ENCODE measurements at places on chromosomes 7 and 10. TPM values are rescaled to one million over a fixed set of nuclear protein-coding genes. Genes with fewer than 3 reads are reported as not detected.

DNA sequence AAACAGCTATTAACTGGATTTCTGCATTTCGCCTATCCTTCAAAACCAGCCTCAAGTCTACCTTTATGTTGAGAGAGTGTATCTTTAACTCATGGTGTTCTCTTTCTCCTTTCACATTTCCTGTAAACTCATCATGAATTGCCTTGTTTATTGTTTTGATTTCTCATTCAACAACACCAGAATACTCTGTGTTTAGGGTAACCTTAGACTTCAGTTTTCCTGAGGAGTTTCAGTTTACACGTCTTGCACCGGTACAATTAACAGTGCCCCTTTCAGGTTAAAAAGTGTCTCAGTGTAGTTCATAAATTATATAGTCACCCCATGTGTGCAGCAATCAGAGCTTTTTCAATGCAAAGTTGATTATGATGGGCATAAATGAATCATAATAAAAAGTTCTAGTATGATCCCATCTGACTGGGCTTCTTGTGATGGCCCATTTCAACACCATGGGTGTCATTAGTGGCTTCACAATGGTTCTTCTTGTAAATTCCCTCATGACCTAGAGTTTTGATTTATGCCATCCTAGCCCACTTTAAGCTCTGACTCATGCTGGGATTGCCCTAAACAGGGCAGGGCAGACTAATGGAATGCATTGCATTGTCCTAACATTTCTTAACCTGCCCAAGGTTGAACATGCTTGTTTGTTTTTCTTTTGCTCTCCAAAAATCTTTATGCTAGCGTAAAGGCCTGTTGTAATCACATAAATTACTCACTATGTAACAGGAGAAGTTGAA is 22.0 kb downstream of the ITGB8 start:
- peaks cover 66% of the 10 kb centered on the region for H3K4me1 ChIP-seq
- H3K27ac ChIP-seq = peak overlapping the region; percentile 75
- no peaks in the 10 kb centered on the region for H3K27me3 ChIP-seq
- H3K36me3 ChIP-seq = no peaks in the 10 kb centered on the region
- no peak for DNase-seq

- peaks cover 55% of the 10 kb centered on the region for H3K4me1 ChIP-seq
- H3K36me3 ChIP-seq = no peaks in the 10 kb centered on the region
- no peak overlapping the region for H3K4me3 ChIP-seq
- no peak for DNase-seq
- no peaks in the 10 kb centered on the region for H3K27me3 ChIP-seq
These were observed 66.9 kb downstream of the EGFR start for GRCh38 chr7:55085511-55086412.

GRCh38 chr7:130458257-130458656 is 17.4 kb upstream of the CEP41 start:
- H3K36me3 ChIP-seq = no peaks in the 10 kb centered on the region
- DNase-seq = no peak
- no peak overlapping the region for H3K4me3 ChIP-seq
- H3K4me1 ChIP-seq = no peaks in the 10 kb centered on the region
- no peak overlapping the region for H3K27ac ChIP-seq

DNA sequence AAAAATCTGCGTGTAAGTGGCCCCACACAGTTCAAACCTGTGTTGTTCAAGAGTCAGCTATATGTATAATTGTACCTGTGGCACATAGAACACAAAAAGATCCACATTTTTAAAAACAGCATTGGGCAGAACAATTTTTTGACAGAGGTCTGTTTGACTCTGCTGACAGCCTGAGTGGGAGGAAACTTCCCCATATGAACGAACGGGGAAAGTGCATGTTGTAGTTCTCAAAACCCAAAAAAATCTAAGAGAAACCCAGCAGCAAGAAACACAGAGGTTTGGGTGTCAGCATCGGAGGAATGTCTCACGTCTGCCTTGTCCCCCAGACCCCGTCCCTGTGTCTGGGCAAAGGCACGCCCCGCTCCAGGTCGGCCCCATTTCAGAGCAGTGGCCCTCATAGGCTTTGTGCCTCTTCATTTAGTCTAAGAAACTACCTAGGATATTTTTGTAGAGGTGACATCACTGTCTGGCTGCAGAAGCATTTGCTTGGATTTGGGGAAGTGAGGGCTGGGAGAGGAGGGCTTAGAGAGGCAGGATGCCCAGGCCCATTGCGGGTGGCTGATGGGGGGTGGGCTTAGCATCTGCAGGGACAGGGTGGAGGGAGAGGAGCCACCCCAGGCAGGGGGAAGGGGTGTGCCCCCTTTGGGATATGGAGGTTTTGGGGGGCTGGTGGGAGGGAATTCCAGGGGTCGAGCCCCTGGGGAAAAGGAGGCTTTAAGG is 11.0 kb downstream of the CUX1 start:
- peaks cover 7% of the 10 kb centered on the region for H3K4me1 ChIP-seq
- no peaks in the 10 kb centered on the region for H3K27me3 ChIP-seq
- no peak overlapping the region for H3K27ac ChIP-seq
- no peak for DNase-seq
- no peaks in the 10 kb centered on the region for H3K36me3 ChIP-seq

The TMEM130 gene
- 3.7 TPM for total RNA-seq

- no peaks in the 10 kb centered on the region for H3K27me3 ChIP-seq
- H3K4me3 ChIP-seq = no peak overlapping the region
- no peaks in the 10 kb centered on the region for H3K36me3 ChIP-seq
- H3K4me1 ChIP-seq = peaks cover 7% of the 10 kb centered on the region
- no peak overlapping the region for H3K27ac ChIP-seq
- DNase-seq = no peak
These were observed 73.8 kb downstream of the SHOC2 start for GRCh38 chr10:110993024-110993693.

- no peak overlapping the region for H3K4me3 ChIP-seq
- no peak for DNase-seq
- H3K4me1 ChIP-seq = no peaks in the 10 kb centered on the region
- H3K36me3 ChIP-seq = no peaks in the 10 kb centered on the region
- H3K27me3 ChIP-seq = no peaks in the 10 kb centered on the region
- H3K27ac ChIP-seq = no peak overlapping the region
These were observed 24.9 kb downstream of the SAMD9 start for GRCh38 chr7:93092757-93093370.

GRCh38 chr10:96201525-96201924 is 69.8 kb downstream of the BLNK start:
- H3K36me3 ChIP-seq = no peaks in the 10 kb centered on the region
- no peaks in the 10 kb centered on the region for H3K27me3 ChIP-seq
- H3K27ac ChIP-seq = no peak overlapping the region
- H3K4me1 ChIP-seq = no peaks in the 10 kb centered on the region
- DNase-seq = no peak

DNA sequence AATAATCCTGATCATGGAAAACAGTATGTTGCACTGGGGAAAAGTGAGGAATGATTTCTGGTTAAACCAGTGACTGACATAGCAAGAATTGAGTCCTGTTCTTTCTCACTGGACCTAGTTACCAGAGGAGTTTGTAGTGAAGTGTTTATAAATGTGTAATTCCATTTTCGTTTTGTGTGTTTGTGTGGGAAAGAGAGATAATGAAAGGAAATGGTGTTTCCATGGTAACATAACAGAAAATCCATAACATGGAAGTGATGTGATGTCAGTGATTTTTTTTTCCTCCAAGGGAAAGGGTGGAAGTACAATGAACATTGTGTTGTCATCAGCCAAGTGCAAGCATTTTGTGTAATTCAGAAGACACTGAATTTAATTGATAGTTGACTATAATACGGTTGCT is 283.9 kb downstream of the PLXDC2 start:
- H3K36me3 ChIP-seq = no peaks in the 10 kb centered on the region
- H3K4me1 ChIP-seq = no peaks in the 10 kb centered on the region
- no peak for DNase-seq
- no peak overlapping the region for H3K27ac ChIP-seq

The CNNM1 gene
- 2.5 TPM for total RNA-seq

- no peak for DNase-seq
- H3K4me1 ChIP-seq = no peaks in the 10 kb centered on the region
- no peaks in the 10 kb centered on the region for H3K36me3 ChIP-seq
- no peak overlapping the region for H3K27ac ChIP-seq
These were observed 53.5 kb downstream of the SCIN start for GRCh38 chr7:12623885-12624498.

DNA sequence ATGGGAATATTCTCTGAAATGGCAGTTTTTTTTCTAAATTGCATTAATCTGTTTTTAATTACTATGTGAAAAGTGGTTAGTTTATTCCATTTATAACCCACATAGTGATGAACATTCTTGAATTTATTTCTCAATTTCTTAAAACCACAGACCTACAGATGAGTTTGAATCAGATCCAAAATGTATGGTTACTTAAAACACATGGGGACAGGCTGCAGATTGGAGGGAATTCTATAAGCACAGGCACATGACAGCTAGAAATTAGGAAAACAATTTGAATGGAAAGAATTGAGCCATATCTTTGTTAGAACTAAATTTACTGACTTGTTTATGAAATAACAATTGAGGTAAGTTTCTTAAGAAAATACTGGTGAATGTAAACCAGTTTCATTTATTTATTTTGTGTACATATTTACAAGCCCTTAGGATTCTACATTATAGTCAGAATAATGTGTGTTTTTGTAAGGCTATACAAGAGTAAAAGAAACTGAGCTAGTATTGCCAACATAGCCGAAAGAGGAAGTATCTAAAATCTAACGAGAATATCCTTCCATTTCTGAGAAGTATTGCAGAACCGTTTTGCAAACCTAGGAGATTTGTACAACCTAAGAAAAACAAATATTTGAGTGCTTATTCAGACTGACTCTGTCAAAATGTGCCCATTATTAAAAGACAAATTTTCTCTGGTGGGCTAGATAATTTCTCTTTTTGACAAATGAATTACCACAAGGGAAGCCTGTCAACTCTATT is 434.3 kb upstream of the SEMA3D start:
- H3K27ac ChIP-seq = no peak overlapping the region
- no peak for DNase-seq
- no peaks in the 10 kb centered on the region for H3K4me1 ChIP-seq
- H3K36me3 ChIP-seq = no peaks in the 10 kb centered on the region
- no peak overlapping the region for H3K4me3 ChIP-seq

The ZNF107 gene
- total RNA-seq = 9.3 TPM

DNA sequence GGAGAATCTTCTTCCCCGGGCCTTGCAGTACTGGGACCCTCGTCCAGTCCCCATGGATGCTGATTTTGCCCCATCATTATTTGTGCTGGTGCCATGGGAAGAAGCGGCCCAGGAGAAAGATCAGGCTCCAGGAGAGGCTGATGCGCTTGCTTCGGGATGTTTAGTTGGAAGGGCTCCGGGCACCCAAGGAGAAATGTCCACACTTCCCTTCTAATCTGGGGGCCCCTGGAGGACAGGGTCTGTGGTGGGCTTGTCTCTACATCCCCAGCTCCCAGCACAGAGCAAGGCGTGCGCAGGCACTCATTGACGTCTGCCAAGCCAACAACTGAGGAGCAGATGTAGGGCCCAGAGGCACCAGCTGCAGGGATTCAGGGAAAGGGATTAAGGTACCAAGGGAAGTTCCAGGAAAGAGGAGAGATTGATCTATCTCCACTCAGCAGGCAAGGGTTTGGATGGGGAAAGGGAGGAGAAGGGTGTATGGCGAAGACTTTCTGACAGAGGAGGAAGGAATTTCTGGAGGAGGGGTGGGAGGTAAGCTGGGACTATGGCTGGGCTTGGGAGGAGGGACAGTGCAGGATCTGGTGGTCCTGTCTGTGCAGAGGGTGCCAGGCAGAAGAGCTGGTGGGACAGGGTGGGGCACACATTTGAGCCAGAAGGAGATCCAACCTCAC is 38.7 kb upstream of the LEP start:
- H3K36me3 ChIP-seq = no peaks in the 10 kb centered on the region
- no peak overlapping the region for H3K4me3 ChIP-seq
- H3K27me3 ChIP-seq = no peaks in the 10 kb centered on the region
- H3K27ac ChIP-seq = no peak overlapping the region

GRCh38 chr7:139431010-139431409 is 52.5 kb downstream of the KLRG2 start:
- H3K27ac ChIP-seq = peak overlapping the region; percentile 40
- peaks cover 13% of the 10 kb centered on the region for H3K4me1 ChIP-seq
- no peaks in the 10 kb centered on the region for H3K27me3 ChIP-seq

- no peak for DNase-seq
- H3K4me1 ChIP-seq = no peaks in the 10 kb centered on the region
- H3K4me3 ChIP-seq = no peak overlapping the region
These were observed 54.3 kb downstream of the ARHGAP21 start for GRCh38 chr10:24669285-24669852.

The UBTD1 gene
- 18.4 TPM for total RNA-seq

DNA sequence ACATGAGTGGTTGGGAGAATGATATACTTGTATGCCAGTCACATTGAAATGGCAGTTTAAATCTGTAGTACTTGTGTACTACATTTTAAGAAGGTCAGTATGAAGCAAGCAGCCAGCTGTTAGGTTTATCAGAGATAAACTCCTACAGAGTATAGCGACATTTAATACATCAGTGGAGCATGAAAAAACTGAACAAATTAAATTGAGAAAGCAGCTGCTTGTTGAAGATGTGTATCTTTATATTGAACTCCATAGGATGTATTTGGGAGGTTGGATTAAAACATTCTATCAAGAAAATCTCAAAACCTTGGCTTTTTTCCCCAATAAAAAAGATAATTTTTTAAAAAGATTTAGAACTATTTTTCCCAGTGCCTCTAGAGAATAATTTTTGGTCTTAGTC is 47.8 kb downstream of the PHF14 start:
- no peak overlapping the region for H3K4me3 ChIP-seq
- H3K27ac ChIP-seq = no peak overlapping the region
- DNase-seq = no peak
- no peaks in the 10 kb centered on the region for H3K4me1 ChIP-seq

- H3K27me3 ChIP-seq = no peaks in the 10 kb centered on the region
- H3K4me1 ChIP-seq = peaks cover 5% of the 10 kb centered on the region
These were observed 59.8 kb downstream of the COA1 start for GRCh38 chr7:43669286-43670081.

DNA sequence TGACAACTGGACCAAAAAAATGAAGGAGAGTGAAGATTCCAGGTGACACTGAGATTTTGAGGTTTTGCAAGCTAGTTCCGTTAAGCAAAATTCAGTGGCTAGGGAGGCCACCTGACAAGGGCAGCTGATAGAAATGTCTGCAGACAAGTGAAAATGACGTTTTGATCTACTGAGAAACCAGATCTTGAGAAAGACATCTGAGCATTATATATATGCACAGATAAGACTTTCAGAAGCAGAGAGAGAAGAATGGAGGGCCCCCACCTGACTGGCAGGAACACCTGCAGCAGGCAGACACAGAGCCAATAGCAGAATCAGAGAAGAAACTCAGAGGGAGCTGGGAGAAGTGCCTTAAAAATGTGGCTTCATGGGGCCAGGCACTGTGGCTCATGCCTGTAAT is 76.1 kb upstream of the LRGUK start:
- no peak overlapping the region for H3K27ac ChIP-seq
- no peaks in the 10 kb centered on the region for H3K27me3 ChIP-seq
- no peak overlapping the region for H3K4me3 ChIP-seq
- H3K4me1 ChIP-seq = no peaks in the 10 kb centered on the region

GRCh38 chr10:32323051-32323450 is 23.9 kb downstream of the EPC1 start:
- no peaks in the 10 kb centered on the region for H3K36me3 ChIP-seq
- peaks cover 92% of the 10 kb centered on the region for H3K4me1 ChIP-seq
- H3K27ac ChIP-seq = no peak overlapping the region
- no peak overlapping the region for H3K4me3 ChIP-seq
- H3K27me3 ChIP-seq = no peaks in the 10 kb centered on the region

The PLXNA4 gene
- total RNA-seq = 14.0 TPM
